Left ventricle myocardium superior (tissue), 1 donor: ENCODE measurements at places on chromosomes 16 and 17. TPM values are rescaled to one million over a fixed set of nuclear protein-coding genes. Genes with fewer than 3 reads are reported as not detected.

GRCh38 chr16:671353-672131 is 3.6 kb downstream of the RHOT2 start:
- DNase-seq = no peak

DNA sequence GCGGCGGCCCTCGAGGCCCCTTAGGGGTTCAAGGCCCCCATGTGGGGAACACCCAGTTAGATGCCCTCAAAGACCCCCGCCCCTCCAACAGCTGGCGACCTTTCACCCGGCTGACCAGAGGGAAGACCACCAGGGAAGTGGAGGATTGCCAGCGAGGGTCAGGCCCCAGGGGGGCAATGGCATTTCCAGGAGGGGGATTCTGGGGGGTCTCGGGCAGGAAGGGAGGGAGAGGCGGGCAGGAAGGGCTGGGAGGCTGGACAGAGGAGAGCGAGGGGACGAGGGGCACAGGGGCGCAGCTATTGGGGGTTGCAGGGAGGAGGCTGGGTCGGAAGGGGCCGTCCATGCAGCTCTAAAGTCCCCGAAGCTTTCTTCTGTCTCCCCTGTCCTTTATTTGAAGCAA is 139.5 kb downstream of the C16orf95 start:
- DNase-seq = no peak

CCL13 gene
- 0.82 TPM for total RNA-seq

SHISA6 gene
- total RNA-seq = 0.59 TPM

- DNase-seq = no peak
Measured at GRCh38 chr17:33210285-33210684, 82.8 kb downstream of the ASIC2 start.

TRPV3 gene
- total RNA-seq = 1.3 TPM

- DNase-seq = no peak
Measured at GRCh38 chr16:86643671-86644070, 65.3 kb downstream of the FOXL1 start.

ZSCAN10 gene
- total RNA-seq = not detected

GRCh38 chr16:8866884-8867215 is 2.0 kb downstream of the CARHSP1 start:
- DNase-seq = no peak

- no peak for DNase-seq
Measured at GRCh38 chr17:65364438-65364837, 197.0 kb downstream of the AXIN2 start.

GRCh38 chr17:1179112-1179817 is 516 bp downstream of the ABR start:
- DNase-seq = peak; percentile 66

DNA sequence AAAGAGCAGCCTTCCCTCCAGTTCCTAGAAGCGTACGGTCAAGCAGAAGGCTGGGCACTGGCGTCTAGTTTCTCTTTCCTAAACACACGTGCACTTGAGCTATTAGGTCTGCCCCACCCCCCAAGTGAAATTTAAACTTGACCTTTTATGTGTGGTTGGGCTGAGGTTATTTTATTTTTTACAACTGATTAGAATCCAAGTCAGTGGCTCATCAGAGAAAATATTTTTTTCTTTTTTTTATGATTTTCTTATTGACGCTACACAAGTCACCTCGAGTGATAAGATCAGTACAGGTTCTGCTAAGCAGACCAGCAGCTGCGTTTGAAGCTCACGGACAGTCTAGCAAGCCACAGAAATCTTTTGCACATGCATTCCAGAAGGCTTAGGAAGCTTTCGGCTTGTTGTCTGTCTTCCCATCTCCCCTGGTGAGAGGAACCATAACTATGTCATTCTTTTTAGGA is 95.1 kb downstream of the ZFHX3 start:
- DNase-seq = no peak

HEATR9 gene
- not detected for total RNA-seq

PRSS36 gene
- 2.7 TPM for total RNA-seq

DNA sequence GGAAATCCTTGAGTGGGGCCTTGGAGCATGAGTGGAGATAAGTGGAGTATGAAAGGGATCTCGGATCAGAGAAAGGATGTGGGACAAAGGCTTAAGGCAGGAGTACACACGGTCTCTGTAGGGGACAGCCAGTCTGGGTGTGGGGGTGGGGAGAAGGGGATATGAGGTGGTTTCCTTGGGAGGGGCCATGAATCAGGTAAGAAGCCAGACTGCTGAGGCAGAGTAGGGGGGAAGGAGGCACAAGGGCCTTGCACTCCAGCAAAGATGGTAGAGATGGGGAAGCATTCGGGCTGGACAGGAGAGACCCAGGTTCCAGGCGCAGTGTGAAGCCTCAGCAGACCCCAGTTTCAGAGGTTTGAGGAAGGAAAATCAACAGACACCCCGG is 1.6 kb downstream of the HSD11B2 start:
- no peak for DNase-seq

DNA sequence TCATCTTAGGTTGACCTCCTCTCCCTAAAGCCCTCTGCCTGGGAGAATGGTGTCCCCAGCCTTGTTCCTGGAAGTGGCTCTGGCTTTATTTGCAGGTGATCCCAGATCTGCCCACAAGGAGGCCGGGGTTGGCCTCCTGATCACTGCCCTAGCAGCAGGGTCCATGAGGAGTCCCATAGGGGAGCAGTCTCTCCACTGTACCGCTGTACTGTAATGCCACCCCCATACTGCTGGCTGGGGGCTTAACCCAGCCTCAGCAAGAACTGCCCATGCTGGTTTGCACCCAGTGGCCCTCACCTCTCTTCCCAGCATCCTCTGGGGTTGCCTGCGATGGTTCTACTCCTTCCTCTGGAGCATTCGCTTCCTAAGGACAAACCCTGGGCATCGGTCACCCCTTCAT is 39.1 kb downstream of the PSME3IP1 start:
- DNase-seq = no peak

GRCh38 chr16:88533381-88533917 is 36.8 kb upstream of the ZC3H18 start:
- peak; percentile 49 for DNase-seq

DNA sequence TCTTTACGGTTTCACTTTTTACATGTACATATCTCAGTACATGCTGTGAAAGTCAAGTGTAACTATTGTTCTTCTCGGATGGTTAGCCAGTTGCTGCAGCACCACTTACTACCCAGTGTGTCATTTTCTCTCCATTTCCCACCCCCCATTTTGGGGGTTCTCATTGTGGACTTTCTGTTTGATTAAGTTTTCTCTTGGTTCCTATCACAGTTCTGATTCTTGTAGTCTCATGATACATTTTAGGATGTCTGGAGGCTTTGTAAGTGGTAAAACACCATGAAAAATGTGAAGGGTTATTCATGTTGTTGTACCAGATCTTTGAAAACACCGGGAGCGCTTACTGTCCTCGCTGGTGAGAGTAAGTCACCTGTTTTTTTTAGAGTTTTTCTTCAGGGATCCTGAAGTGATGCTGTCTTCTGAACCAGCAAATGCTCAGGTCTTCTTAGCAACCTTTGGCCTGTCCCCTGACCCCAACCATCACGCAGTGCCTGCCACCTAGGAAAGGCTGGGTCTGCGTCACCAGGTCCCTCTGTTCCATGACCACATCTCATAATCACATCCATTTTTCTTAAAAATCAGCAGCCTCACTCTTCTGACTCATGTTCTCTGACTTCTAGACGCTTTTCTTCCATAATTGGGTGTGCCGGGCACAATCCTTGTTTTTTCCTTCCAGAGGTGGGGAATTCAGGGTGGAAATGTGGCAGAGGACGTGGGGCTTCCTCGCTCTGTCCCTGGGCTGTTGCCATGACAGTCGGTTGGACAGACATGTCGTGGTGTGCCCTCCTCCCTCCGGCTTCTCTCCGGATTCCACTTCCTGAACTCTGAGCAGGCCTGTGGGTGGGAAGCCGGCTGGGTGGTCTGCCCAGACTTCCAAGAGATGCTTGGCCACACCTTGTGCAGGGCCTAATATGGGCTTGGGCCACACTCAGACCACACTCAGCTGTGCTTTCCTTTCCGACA is 102.6 kb downstream of the NTN1 start:
- DNase-seq = no peak

DNA sequence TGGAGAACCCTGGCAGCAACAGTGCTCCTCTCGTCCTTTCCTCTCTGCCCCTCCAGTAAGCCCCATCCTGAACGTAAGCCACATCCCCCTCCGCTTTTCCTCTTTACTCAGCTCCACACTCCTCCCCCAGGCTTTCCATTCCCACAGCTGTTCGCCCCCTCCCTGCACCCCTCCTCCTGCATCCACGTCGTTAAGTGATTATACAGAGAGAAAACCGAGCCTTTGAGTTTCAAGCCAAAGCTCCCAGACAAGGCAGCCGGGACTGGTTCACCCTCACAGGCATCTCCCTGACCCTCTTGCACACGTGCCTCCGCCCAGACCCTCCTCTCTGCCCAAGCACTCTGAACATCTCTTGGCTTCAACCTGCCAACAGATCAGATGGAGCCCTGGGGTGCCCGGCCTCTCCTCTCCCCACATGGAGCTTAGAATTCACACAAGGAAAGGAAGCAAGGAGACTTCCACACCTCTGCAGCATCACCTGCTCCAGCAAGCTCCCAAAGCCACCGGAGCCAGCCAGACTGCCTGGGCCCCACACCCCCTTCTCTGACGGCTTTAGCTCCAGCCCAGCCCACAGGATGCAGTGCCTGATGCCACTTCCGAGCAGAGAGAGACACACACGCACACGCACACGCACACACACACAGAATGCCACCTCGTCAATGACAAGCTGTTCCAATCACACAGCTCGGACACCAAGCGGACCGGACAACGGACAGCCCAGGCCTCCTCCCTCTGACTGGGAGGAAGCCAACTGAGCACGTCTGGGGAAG is 99.9 kb upstream of the CCL2 start:
- no peak for DNase-seq

DNA sequence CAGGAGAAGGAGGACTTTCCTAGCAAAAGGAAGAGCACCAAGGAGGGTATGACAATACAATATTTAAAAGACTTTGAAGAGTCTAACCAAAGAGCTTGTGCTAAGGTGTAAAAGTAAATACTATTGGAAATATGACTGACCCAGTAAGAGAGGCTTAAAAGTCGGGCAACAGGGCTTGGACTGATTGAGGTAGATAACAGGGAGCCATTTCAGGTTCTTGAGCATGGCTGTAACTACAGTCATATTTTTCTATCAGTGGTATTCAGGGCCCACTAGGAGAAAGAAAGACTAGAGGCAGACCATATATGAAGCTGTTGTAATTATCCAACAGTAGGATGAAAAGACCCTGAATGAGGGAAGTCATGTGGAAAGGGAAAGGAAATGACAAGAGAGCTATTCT is 62.3 kb downstream of the SMURF2 start:
- DNase-seq = no peak

DNA sequence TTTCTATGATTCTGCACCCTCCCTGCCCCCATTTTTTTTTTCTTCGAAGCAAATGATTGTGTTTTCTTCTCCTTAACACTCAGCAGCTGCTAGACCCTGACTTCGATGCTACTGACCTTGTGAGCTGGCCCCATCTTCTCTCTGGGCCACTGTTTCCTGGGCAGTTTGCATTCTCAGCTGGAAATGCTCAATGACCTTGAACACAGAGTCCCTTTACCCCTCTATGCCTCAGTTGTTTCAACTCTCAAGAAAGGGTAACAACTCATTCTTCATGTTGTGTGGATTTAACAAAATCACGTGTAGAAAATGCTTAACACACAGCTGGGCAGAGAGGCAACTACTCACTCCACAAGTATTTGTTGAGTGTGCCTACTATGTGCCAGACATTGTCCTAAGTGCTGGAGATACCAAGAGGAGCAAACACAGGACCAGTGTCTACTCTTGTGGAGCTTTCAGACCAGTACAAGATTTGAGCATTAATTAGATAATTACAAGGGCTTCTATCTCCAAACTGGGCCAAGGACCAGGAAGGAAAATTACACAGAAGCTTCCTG is 66.2 kb downstream of the IQCK start:
- no peak for DNase-seq

- no peak for DNase-seq
Measured at GRCh38 chr16:76639685-76640289, 362.6 kb downstream of the CNTNAP4 start.

OR1F1 gene
- total RNA-seq = not detected

CDH8 gene
- total RNA-seq = not detected

COG8 gene
- 25.9 TPM for total RNA-seq

DNA sequence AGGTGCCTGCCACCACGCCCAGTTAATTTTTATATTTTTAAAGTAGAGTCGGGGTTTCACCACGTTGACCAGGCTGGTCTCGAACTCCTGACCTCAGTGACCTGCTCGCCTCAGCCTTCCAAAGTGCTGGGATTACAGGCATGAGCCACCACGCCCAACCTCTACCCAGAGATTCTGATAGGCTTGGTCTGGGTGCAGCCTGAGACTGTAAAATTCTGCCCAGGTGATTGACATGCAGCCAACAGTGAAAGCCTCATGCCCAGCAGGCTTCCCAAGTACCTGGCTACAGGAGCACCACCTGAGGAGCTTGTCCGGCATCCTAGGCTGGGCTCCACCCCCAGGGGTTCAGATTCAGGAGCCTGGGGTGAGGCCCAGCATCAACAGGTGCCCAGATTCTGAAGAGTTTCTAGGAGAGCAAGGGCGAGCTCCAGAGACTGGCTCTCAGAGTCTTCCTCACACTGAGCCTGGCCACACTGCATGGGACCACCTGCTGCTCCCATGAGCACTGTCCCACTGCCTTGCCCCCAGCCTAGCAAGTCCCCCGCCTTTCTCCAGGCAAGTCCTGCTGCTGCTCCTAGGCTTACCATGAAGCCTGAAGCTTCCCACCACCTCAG is 16.6 kb downstream of the ZNF385C start:
- DNase-seq = no peak

DNA sequence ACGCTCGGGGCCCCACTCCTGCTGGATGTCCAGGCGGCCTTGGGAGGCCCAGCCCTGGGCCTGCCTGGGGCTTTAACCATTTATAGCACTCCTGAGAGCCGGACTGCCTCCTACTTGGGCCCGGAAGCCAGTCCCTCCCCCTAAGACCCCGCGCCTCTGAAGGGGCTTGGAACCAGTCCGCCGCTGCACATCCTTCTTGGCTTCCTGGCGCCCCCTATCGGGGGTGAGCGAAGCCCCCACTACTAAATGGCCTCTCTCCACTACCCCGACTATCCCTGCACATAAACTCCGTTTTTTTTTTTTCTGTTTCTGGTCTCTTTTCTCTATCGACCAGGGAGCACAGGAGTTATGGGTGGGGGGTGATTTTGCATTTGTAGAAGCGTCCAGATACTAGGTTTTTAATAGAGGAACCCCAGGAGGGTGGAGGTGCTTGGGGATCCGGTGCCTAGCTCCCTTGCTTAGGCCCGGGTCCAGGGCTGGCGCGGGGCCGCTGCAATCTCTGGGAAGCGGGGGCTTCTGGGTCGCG is 633 bp upstream of the NOL3 start:
- peak; percentile 69 for DNase-seq

DNA sequence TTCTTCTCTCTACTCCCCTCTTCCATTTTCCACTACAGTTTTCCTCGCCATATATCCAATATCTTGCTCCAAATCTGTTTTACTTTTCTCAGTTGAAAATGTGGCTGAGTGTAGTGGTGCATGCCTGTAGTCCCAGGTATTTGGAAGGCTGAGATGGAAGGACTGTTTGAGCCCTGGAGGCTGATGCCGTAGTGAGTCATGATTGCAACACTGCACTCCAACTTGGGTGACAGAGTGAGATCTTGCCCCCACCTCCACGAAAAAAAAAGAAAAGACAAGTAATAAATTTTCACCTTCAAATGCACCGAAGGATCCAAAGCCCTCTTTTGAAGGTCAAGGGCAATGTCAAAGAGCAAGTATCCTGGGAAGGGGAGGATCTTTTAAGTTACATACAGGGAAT is 592.3 kb downstream of the TMEM114 start:
- DNase-seq = no peak

AURKB gene
- total RNA-seq = 0.47 TPM

- no peak for DNase-seq
Measured at GRCh38 chr16:11094075-11094856, 149.9 kb downstream of the CLEC16A start.
